ENCODE measurements at places on chromosomes 3 and 15.

- DNase-seq = no peak
Measured at GRCh38 chr3:134897391-134898141, 102.5 kb downstream of the EPHB1 start.

DNA sequence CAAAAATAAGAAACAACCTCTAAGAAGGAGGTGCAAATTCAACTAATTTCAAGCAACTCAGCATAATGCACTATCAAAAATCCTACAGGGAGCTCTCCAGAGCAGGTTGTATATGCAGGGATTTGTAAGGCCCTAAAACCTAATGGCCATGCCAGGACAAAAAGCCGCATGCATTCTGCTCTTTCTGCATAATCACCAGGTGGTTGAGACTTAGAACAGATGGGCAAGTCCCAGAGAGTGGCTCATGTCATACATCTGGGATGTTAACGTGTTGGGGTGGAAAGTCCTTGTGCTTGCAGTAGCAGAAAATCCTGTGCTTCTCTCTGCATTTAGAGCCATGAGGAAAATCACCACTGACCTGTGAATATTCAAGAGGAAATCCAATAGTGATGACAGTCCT, 1002.9 kb downstream of the AGBL1 start:
- DNase-seq = no peak

- no peak for DNase-seq
Measured at GRCh38 chr3:120421926-120422325, 28.9 kb downstream of the FSTL1 start.

- no peak for DNase-seq
Measured at GRCh38 chr3:35383719-35384555, 255.4 kb upstream of the ARPP21 start.

DNA sequence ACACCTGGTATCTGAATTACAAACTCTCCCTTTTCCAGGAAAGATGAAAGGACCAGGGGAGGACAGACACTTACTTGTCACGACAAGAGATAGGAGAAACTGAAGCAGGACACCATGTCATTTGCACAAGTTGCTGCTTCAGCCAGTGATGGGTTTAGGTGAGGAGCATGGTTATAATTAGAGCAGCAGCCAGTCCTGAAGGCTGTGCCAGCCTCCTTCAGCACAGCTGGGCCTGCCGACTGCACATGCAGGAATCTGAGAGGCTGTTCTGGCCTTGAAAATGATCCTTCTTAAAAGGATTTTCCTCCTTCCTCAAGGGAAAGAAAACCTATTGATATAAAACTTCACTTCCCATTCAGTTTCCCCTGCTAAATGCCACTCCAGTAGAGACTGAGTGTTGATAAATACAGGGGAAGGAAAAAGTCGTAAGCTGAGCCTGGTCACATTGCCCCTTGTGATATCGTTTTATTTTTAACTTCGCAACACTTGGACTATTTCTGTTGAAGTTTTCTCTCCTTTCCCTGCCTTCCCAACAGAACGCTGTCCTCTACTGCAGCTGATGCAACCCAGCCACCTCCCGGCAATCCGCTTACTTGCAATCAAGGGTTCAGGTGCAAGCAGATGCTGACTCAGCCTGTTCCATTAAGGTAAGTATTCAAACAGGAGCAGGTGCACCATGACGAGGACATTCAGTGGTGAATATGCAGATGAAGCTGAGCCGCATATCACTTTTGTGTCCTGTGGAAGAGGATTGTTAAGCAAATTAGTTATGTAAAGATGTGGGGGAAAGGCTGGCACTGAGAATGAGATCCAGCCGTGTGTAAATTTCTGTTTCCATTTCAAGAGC, at the start of gene FBXO40:
TSS of gene FBXO40 (plus strand) at position 524 of the 847 bp plus-strand sequence. CDS start 27,197 bp downstream, outside the sequence.
- peak; percentile 63 for DNase-seq

- no peak for DNase-seq
Measured at GRCh38 chr3:187954516-187954872, 199.5 kb upstream of the LPP start.

DNA sequence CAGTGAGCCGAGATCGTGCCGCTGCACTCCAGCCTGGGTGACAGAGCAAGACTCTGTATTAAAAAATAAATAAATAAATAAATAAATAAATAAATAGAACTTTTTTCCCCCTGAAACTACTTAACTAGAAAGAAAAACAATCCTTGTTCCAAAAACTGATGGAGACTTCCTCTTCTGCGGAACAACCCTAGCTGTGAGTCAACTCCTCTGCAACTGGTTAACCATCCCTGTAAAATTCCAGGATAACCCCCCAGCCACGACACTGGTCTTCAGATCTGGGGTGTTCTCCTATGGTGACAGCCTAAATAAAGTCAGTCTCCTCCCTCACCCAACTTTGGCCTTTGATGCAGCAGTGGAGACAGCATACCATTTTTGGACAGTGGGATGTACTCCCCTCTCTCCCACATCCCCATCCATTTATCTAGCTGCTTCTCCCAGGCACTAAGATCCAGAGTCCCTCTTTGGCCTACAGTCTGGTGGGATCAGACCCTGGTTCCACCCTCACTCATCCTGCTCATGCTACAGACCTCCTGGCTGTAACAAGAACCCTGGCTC, 352.6 kb downstream of the OCA2 start:
- DNase-seq = no peak

GRCh38 chr3:175713268-175713667, 854.1 kb downstream of the NAALADL2 start:
- DNase-seq = no peak

- no peak for DNase-seq
Measured at GRCh38 chr15:57330619-57331340, 45.5 kb upstream of the CGNL1 start.

Data from NCI-H187 treated with DMSO at 0.1 percent for 48 hours (cell line).